Suppressor macrophage (primary cell): ENCODE measurements at places on chromosomes 2 and 18.
A peak's percentile ranks its signal among the peaks of the same experiment; 100 is the strongest.

DNA sequence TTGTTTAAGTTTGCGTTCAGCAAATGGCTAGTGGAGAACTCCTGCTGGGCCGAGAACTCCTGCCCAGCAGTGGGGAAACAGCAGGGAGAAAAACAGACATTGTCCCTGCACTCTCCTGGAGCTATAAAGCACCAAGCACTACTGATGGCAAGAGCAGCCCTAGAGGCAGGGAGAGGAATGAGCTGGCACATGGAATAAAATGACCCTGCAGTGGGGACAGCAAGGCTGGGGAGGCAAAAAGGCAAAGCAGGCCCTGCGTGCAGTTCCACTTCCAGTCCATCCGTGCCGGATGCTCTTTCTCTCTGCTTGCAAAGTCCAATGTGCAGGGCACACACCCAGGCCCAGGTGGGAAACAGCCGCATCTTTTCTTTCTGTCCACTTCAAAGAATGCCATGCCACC is 415.5 kb downstream of the LRATD1 start:
- DNase-seq, result no peak

DNA sequence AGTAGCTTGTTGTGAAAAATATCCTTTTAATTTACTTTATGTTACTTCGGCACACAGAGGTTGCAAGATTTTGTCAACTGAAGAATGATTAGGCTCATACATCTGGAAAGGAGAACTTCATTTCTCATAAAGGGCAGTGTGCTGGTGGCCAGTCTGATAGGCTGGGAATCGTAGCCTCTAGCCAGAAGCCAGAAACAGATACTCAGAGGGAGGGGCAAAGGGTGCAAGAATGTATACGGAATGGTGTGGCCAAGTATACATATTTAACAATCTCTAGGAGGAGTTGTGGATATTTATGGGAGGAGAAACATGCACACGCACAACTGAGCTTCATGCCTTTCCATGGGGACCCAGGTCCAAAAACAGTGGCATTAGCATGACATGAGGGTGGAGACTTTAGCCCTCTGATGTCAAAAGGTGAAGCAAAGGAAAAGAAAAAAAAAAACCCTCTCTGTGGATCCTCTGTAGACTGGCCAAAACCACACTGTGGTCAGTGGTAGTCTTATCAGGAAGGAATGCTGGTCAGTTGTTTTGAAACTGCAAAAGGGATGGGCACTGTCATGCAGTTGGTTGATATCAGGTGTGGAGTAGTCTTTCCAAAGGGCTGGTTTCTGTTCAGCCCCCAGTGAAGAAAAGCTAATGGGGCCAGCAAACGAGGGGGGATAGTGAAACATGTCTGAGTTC is 34.9 kb upstream of the APCDD1 start:
- no peak for DNase-seq

GRCh38 chr2:108154366-108155061 is 85.3 kb upstream of the SULT1C3 start:
- no peak for DNase-seq

GRCh38 chr2:148926981-148927401 is 52.0 kb downstream of the KIF5C start:
- DNase-seq, result peak; percentile 46

GRCh38 chr2:119491776-119492525 is 32.3 kb downstream of the SCTR start:
- no peak for DNase-seq

DNA sequence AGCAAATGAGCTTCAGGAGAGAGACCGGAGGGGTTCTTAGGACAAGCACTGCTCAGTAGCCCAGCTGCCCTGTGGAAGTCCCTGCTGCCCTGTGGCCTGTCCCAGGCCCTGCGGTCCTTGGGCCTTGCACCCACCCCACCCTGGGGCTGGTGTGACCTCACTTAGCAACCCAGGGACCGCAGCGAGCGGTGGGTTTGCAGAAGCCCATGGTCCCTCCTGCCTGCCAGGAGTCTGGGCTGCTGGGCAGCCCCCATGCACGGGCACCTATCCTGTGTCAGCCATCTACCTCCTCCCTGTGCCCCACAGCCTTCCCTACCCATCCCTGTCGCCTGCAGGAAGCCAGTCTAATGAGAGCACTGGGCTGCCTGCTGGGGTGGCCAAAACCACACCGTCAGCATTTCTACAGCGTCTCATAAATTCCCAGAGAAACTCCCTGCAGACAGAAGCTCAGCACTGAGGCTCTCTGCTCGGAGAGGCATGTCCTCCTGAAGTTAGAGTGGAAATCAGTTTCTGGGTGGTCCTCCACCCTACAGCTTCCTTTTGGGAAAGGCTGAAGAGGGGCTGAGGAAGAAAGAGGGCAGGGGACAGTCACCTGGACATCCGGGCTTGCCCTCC is 231.1 kb upstream of the HS6ST1 start:
- no peak for DNase-seq
